ENCODE measurements at places on chromosomes 6 and 20. TPM values are rescaled to one million over a fixed set of nuclear protein-coding genes. Genes with fewer than 3 reads are reported as not detected.
A peak's percentile ranks its signal among the peaks of the same experiment; 100 is the strongest.

DNA sequence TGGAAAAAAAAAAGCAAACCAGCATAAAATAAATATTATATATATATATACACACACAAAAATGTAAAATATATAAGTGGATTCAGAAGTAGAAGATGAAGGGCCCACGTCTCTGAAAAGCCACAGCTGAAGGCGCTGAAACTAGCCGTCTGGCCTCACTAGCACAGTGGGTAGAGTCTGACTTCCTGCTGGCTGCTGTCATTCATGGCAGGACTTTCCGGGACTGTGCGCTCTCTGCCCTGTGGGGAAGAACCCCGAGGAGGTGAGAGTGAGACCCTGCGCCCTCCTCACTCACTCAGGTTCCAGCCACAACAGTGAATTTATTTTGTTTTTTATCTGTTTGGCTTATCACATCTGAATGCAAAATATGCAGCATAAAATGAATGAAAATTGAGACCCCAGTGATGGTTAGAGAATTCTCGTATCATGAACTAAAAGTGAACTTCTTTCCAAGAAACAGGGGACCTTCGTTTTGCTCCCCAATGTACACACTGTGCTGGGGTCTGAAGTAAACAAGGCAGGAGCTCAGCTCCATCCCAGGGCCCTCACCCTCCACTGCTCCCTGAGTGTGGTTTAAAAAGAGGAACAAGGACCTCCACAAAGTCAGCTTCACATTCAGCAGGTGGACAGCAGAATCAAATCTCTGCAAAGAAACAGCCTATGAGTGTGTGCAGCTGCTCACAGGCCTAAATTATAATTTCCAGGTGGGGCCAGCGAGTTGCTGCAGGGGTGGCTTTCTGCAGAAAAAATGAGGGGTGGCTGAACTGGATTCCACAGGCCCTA is 1.3 kb upstream of the RAMACL start:
- H3K4me1 ChIP-seq, result no peaks in the 10 kb centered on the region
- H3K4me3 ChIP-seq, result no peak overlapping the region
- no peak overlapping the region for H3K27ac ChIP-seq
- DNase-seq, result no peak
- H3K27me3 ChIP-seq, result no peaks in the 10 kb centered on the region
- H3K36me3 ChIP-seq, result no peaks in the 10 kb centered on the region

DNA sequence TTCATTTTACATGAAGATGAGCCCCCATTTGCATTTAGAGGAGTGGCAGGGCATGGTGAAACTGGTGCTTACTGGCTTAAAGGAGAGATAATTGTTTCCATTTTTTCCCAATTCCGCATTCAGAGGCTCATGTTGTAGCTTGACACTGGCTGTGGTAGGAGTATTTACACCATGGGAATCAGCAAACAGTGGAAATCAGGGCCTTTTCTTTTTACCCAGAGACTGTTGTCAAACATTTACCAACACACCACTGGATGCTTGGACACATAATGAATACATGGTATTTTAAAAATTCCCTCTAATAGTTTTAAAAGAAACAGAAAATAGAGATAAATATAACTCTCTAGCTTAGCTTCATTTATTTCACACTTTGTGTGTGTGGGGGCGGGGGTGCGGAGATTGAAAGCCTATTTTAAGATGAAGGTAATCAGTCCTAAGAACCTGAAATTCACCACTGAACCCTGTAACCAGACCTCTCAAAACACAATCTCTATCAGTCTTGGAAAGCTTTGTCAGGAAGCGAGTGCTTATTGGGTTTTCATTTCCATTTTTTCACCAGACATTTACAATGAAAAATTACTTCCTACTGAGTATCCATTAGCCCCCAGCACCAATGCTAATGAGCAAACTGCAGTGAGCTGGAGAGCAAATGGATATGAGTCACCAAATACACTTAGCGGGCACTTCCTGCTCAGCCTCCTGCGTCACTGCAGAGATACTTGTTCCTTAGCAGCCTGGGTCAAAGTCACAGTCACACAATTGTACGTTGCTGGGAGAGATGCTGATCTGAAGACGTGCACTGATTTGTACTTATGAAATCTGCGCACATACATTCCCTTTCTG is 532.0 kb downstream of the BCKDHB start:
- H3K36me3 ChIP-seq, result no peaks in the 10 kb centered on the region
- no peak overlapping the region for H3K27ac ChIP-seq
- no peaks in the 10 kb centered on the region for H3K27me3 ChIP-seq
- H3K4me3 ChIP-seq, result no peak overlapping the region
- no peaks in the 10 kb centered on the region for H3K4me1 ChIP-seq

- peaks cover 34% of the 10 kb centered on the region for H3K4me1 ChIP-seq
- H3K27me3 ChIP-seq, result no peaks in the 10 kb centered on the region
- no peak for DNase-seq
- peak overlapping the region; percentile 4 for H3K27ac ChIP-seq
- H3K4me3 ChIP-seq, result no peak overlapping the region
- H3K36me3 ChIP-seq, result no peaks in the 10 kb centered on the region
Observed at GRCh38 chr20:1215386-1216170, 10.3 kb upstream of the RAD21L1 start.

GRCh38 chr20:7742479-7742878 is 197.8 kb downstream of the HAO1 start:
- no peaks in the 10 kb centered on the region for H3K27me3 ChIP-seq
- DNase-seq, result no peak
- no peaks in the 10 kb centered on the region for H3K4me1 ChIP-seq

DNA sequence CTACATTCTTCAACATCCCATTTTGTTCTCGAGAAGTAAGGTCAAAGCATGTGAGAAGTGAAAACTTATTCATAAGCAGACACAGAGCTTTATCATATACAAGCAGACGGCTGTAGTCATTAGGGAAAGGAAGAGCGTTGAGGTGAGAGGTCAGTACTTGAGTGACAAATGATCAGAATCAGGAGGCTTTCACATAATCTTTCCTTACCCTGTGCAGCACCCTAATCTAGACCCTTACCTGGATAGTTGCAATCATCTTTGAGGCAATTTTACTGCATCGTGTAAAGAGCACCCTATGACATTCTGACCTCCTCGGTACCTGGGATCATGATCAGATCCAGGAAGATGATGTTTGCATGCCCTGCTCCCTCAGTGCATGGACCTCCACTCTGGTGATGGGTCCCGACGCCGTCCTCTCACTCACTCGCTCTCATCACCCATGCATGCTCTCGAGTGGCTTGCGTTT is 62.7 kb downstream of the RNF182 start:
- H3K4me1 ChIP-seq, result no peaks in the 10 kb centered on the region
- H3K27me3 ChIP-seq, result no peaks in the 10 kb centered on the region
- H3K27ac ChIP-seq, result peak overlapping the region; percentile 28
- H3K36me3 ChIP-seq, result no peaks in the 10 kb centered on the region
- no peak for DNase-seq

DNA sequence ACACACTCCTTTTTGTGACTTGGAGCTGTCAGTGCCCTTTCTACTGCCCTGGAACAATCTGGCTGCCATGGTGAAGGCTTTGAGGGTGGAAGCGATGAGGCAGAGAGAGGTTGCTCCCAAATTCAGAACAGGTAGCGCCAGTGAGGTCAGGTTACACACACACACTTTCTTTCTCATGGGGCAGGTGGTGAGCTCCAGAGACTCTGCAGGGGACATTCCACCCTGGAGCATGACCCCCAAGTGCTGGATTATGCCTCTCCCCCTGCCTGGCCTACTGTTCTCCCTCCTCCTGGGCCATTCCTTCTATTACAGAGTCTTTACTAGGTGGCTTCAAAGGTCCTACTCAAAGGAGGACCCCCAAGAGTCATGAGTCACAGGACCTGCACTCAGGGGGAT is 98.0 kb downstream of the EYA2 start:
- no peak overlapping the region for H3K4me3 ChIP-seq
- H3K4me1 ChIP-seq, result no peaks in the 10 kb centered on the region
- H3K27me3 ChIP-seq, result no peaks in the 10 kb centered on the region

- H3K4me3 ChIP-seq, result no peak overlapping the region
- H3K4me1 ChIP-seq, result no peaks in the 10 kb centered on the region
- no peak for DNase-seq
- H3K27ac ChIP-seq, result no peak overlapping the region
- no peaks in the 10 kb centered on the region for H3K36me3 ChIP-seq
- H3K27me3 ChIP-seq, result no peaks in the 10 kb centered on the region
Observed at GRCh38 chr6:137297887-137298286, 78.7 kb upstream of the IFNGR1 start.

DNA sequence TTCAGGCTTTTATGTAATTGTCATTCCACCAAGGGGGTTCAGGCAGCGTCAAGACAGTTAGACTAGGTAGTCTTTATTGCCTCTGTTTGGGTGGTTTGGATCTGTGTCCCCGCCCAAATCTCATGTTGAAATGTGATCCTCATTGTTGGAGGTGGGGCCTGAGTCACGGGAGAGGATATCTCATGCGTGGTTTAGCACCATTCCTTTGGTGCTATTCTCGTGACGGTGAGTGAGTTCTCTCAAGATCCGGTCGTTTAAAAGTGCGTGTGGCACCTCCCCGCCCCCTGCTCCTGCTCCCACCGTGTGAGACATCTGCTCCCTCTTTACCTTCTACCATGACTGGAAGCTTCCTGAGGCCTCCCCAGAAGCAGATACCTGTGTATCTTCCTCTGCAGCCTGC is 51.3 kb upstream of the FOXC1 start:
- H3K36me3 ChIP-seq, result no peaks in the 10 kb centered on the region
- DNase-seq, result no peak
- H3K27me3 ChIP-seq, result no peaks in the 10 kb centered on the region
- no peak overlapping the region for H3K4me3 ChIP-seq
- H3K27ac ChIP-seq, result no peak overlapping the region

DNA sequence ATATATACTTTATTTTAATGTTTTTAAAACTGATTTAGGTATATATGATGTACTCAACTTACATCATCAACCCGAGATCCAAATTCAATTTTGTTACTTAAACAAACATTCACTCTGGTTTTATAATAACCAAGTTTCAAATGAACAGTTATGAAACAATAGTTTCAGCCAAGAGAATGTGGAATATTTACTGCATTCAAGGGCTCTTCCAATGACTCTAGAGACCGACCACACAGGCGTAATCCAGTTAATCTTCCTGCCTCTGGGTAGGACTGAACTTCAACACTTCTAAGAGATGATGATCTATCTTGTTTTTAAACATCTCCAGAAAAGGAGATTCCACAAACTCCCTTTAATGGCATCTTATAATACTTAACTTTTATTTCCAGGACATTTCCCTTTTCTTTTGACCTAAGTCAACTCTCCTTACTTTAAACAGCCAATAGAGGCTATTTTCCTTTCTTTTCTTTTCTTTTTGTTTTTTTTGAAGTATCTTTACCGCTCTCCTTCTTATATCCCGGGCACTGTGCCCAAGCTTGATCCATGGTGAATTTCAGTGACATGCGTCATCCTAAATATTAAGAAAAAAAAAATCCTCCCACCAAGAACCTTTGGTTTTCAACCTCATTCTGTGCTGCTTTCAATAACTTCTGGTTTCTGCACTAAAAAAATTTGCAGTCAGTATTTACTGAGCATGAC is 110.1 kb downstream of the KIF13A start:
- H3K27me3 ChIP-seq, result no peaks in the 10 kb centered on the region
- no peaks in the 10 kb centered on the region for H3K4me1 ChIP-seq
- no peak overlapping the region for H3K4me3 ChIP-seq

DNA sequence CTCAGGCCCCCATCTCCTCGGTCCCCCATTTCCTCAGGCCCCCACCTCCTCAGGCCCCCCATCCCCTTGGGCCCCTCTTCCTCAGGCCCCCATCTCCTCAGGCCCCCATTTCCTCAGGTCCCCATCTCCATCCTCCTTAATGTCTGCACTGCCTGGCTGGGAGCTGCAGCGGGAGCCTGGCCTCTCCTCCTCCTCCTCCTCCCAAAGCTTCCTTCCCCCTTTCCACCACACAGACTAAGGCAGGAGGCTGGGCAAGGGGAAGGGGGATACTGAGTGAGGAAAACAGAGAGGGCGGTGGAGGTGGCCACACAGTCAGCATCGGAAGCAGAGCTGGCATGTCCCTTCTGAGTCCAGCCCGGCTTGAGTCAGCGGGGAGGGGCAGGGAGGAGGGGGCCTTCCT is 122.6 kb upstream of the RPS6KA2 start:
- DNase-seq, result no peak
- no peak overlapping the region for H3K27ac ChIP-seq
- H3K4me1 ChIP-seq, result no peaks in the 10 kb centered on the region
- H3K4me3 ChIP-seq, result no peak overlapping the region
- H3K27me3 ChIP-seq, result no peaks in the 10 kb centered on the region
- H3K36me3 ChIP-seq, result no peaks in the 10 kb centered on the region

- H3K27ac ChIP-seq, result no peak overlapping the region
- H3K27me3 ChIP-seq, result no peaks in the 10 kb centered on the region
Observed at GRCh38 chr6:30775104-30775503, 30.8 kb upstream of the IER3 start.

DNA sequence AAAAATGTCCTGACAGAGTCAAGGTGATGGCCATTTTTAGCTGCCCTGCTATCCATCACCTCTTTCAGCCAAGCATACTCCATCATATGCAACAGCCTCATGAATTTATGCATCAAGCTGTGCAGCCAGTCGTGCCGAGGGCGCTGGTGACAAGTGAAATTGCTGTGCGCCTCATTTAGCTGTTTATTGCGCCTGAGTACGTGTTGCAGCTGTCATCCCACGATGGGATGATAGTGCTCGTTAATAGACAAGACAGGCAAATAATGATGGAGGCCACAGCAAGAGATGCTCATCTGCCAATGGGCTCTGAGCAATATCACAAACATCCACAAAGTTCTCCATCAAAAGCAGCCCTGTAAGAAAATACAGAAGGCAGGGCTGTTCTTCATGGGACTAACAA is 562.3 kb upstream of the POU3F2 start:
- no peaks in the 10 kb centered on the region for H3K4me1 ChIP-seq
- no peak for DNase-seq
- H3K27me3 ChIP-seq, result no peaks in the 10 kb centered on the region
- no peak overlapping the region for H3K27ac ChIP-seq

- no peak for DNase-seq
- no peaks in the 10 kb centered on the region for H3K36me3 ChIP-seq
- no peak overlapping the region for H3K4me3 ChIP-seq
- H3K4me1 ChIP-seq, result peaks cover 16% of the 10 kb centered on the region
- no peak overlapping the region for H3K27ac ChIP-seq
Observed at GRCh38 chr20:46557231-46557956, 6.9 kb upstream of the OCSTAMP start.

DNA sequence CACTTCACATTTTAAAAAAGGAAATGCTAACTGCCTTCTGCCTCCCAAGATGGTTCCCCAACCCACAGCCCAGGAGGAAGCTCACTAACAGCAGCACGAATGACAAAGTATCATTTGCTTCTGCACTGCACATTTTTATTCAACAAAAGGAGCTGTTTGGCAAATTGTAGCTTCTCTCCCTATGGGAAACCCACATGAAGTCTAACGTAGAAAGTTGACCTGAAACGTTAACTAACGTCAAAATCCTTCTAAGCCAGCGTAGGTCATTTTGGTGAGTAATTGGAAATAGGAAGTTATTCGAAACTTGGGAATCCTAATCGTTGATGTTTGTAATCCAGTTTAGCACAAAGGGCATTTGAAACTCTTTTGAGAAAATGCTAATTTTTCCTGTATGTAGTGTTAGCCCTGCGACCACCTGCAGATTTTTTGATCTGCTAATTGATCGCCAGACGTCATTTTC is 2.9 kb downstream of the SALL4 start:
- no peaks in the 10 kb centered on the region for H3K36me3 ChIP-seq
- DNase-seq, result no peak
- peaks cover 4% of the 10 kb centered on the region for H3K27me3 ChIP-seq

- no peak for DNase-seq
- no peaks in the 10 kb centered on the region for H3K4me1 ChIP-seq
- no peak overlapping the region for H3K4me3 ChIP-seq
- no peaks in the 10 kb centered on the region for H3K27me3 ChIP-seq
Observed at GRCh38 chr6:39029156-39030011, 19.2 kb upstream of the GLP1R start.

GNAS-AS1 gene
- 0.55 TPM for total RNA-seq

DYNLRB1 gene
- total RNA-seq, result 81.2 TPM

LRRC73 gene
- total RNA-seq, result 0.11 TPM

GSTA4 gene
- 4.9 TPM for total RNA-seq

C20orf144 gene
- total RNA-seq, result 0.16 TPM

HTR1E gene
- total RNA-seq, result not detected
